ENCODE measurements at places on chromosomes 5 and 9.
A peak's percentile ranks its signal among the peaks of the same experiment; 100 is the strongest.

GRCh38 chr9:93126825-93127368 lies 7.2 kb downstream of the NINJ1 start:
- peak; percentile 9 for DNase-seq

DNA sequence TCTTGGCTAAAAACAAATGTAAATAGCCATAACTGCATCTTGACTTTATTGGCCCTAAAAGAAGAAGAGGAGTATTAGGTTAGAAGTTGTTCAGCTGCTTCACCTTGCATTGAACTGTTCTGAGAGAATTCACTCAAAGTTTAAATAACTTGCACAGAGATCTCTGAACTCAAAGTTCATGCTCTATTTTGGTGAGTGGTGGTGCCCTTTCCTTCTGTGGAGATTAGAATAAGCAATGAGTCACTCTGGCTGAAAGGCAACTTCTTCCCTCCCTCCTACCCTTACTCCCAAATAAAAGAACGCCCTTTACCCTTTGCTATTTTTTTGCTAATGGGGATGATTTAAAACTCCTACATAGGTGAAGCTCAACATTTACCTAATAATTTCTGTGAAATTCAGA lies 48.9 kb downstream of the ERMP1 start:
- DNase-seq = no peak

- DNase-seq = no peak
Measured at GRCh38 chr9:137615387-137615871, 3.4 kb upstream of the EHMT1 start.

DNA sequence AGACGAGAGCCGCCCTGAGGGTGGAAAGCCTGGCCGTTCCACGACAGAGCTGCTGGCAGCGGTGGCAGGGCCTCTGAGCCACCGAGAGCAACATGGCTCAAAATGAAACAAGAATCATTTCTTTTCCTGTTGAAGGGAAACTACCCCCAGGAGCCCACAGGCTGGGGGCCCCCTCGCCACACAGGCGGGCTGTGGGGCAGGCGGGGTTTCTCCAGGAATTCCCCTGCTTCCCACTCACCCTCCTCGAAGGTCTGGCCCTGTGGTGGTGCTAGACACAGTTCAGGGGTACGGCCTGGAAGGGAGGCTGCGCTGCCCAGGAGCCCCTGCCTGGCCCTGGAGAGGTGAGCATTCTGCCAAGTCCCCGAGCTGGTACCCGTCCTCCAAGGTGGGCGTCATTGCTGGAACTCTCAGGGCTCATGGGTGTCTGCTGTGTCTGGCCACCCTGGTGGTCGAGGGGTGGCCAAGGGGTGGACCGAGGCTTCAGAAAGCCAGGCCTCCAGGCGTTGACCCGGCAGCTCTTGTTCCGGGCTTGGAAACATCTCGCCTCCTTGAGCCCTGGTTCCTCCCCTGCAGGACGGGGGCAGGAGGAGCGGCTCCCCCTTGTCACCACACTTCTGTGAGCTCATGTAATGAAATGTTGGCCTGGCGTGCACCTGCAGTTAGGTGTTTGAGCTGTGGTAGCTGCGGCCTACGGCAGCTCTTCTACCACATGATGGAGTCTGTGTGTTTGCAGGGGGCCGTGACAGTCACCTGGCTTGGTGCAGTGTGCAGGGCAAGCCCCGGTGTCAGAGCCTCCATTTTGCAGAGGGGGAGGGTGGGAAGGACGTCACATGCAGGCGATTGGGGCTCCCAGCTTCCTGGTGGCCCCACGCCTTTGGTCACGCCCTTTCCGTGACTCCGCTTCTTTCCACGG lies 65.3 kb downstream of the RXRA start:
- DNase-seq = peak; percentile 66

DNA sequence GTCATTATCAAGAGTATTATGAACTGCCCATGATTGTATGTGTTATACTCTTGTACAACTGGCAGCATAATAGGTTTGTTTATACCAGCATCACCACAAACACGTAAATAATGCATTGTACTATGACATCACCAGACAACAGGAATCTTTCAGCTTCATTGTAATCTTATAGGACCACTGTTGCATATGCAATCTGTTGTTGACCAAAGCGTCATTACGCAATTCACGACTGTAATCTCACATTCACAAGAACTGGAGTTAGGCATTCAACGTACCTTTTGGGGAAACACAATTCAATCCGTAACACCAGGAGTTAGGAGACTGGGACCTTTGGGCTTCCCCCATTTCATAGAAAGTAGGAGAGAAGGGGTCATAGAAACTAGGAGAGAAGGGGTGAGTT lies 20.4 kb upstream of the ARSI start:
- no peak for DNase-seq

DNA sequence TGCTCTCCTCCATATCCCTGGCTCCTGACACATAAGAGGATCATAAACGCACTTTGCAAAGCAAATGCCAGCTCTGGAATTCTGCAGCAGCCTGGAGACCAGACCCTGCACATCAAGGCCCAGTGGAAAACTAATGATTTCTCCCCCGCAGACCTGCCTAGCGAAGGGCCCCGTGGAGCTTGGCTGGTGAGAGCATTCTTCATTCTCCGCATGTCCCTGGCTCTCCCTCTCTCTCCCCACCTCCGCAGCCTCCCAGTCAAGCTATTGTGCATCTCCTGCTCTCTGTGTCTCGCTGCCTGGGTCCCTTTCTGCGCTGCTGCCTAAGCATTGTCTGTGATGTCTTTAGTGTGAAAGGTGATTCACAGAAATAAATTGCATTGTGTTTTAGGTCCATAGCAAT lies 46.7 kb downstream of the GRIA1 start:
- no peak for DNase-seq

GRCh38 chr5:12780536-12780935 lies 876.3 kb upstream of the CTNND2 start:
- DNase-seq = no peak

DNA sequence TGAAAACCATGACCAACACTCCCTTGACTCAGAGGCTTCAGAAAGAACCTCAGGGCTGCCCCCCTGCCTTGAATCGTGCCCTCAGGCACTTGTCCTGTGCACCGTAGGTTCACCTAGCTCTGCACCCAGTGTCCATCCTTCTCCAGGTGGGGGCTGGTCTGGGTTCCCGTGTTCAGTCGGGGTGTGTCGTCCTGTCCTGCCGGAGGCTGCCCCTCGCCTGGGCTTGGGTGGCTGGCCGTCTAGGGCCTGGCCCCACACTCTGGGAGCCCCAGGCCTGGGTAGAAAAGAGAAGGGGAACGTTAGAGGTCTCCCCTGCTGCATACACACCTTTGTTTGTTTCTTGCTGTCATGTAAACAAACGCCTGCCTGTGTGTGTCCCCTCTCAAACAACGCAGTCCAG lies 29.3 kb downstream of the CATSPER3 start:
- no peak for DNase-seq

Data from T-helper 1 cell (primary cell).